ENCODE measurements at places on chromosomes 5 and 9.

DNA sequence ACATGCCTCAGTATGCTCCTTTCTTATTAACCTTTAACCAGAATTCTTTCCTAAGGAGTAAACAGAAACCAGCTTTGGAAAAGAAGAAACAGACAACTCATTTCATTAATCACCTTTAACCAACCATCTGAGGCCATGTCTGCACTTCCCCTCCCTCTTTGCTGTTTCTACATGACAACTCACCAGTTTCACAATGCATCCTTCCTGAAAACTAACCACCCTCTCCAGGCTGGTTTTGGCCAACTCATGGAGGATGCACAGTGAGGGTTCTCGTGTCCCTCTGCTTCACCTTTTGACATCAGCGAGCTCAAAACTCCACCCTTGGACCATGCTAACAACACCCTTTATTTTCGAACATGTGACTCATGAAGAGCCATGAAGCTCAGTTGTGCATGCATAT, 244.1 kb downstream of the ELAVL2 start:
- DNase-seq, result no peak

DNA sequence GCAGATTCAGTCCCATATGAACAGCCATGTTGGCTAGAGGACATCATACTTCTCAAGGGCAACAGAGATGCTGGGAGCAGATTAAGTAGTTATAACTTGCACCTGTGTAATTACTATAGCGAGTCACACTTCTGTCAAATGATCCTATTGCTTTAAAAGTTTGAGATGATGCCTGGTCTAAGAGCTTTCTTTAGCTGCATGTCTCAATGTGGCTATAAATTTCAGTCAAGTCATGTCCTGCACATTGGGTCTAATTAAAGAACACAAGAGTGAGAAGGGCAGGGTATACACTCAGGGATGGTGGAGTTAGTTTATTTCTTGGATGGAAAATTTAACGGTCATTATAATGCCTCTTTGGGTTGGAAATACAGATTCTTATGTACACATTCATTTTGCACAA, 557.3 kb downstream of the RAB3C start:
- no peak for DNase-seq

GRCh38 chr5:158147227-158147626, 288.3 kb upstream of the CLINT1 start:
- no peak for DNase-seq

DNA sequence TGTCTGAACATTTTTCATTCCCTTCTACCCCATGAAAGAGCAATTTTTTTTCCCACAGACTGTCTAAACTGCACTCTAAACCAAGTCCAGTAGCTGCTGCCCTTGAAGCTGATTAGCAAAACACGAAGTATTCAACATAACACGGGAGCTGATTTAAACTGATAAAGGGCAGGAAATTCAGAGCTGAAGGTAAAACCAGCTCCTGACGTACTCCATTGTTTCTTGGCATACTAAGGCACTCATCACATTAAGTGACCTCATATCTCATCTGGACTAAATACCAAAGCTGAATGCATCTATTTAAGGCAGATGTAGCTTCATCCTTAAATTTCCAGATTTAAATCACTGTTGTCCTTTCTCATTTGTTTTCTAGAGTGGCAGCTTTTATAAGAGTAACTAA, 12.0 kb downstream of the GDF9 start:
- DNase-seq, result no peak

- DNase-seq, result no peak
Observed at GRCh38 chr5:1330847-1331831, 13.8 kb downstream of the CLPTM1L start.

- no peak for DNase-seq
Observed at GRCh38 chr5:174204535-174205313, 159.2 kb downstream of the NSG2 start.

DNA sequence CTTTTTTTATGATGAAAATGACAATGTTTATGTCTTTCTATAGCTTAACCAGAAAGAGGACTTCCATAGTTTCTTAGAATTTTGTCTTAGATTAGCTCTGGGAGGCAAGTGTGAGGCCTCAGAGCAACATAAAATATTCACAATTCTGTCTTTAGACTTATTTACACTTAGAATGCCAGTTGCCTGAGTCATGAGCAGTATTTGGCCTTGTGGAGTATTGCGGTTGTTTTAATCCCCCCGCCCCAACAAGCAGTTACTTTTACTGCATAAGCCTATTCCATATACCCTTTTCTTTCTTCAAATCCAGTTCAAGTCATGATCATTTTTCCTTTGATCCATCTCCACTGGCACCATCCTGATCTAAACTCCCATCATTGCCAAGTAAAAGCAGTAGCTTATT, 198.0 kb upstream of the EGFLAM start:
- DNase-seq, result no peak

DNA sequence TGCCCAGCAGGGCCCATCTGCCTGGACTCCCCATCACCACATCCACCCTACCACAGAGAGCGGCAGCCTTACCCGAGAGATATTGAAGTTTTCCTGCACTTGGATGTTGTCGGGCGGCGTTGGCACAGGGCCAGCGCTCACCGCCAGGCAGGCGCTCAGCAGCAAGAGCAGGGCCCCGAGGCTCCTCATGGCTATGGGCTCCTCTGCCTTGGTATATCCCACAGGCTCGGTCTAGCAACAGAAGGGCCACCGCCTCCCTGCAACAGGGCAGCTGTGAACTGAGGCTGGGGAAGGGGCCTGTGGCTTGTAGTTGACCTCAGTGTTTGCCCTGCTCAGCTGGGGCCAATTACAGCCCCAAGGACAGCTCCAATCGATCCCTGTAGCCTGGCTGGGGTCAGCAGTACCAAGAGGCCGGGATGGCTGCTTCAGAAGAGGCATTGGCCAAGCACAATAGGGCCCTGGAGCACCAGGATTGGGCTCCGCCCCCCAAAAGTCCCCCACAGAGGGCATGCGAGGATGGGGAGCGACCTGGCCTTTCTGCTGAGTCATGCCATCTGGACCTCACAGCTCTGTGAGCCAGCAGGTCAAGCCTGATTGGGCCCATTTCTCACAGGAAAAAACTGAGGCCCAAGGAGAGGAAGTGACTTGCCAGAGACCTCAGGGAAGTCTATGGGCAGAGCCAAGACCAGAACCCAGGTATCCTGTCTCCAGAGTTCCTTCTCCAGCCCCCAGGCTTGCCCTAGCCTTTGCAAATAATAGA, at the start of gene AMBP:
Gene AMBP, minus strand, starts transcription at position 280 of the 760 bp plus-strand sequence. Its CDS starts 91 bp downstream, at position 189.
- no peak for DNase-seq

- DNase-seq, result no peak
Observed at GRCh38 chr5:171945066-171945465, 61.4 kb downstream of the FBXW11 start.

DNA sequence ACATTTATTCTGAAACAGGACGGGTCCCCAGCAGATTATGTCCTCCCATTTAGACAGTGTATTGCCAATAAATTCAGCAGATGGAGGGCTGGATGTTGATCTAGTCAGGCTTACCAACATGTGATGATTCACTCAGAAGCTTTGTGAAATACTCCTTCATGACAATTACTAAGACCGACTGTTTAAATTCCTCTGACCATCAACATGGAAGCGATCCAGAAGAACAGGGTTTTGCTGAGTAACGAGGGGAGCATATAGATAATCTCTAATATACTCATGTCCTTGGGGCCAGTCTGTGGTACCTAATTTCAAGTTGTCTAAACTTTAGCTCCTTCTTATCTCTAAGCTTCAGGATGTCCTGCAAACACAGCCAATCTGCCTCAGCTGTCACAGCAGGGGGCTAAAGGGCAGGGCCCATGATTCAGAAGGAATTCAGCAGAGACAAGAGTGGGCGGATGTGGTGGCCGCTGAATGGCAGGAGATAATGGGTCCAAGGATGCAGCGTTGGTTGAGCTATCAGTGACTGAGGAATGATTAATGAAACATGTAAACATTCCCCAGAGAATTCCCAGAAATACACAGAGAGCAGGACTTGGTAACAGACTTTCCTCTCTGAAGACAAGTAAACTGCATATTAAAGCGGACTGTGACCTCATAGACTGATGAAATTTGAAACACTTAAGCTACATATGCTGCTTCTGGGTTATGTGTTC, 109.4 kb downstream of the ANKRD55 start:
- DNase-seq, result no peak

DNA sequence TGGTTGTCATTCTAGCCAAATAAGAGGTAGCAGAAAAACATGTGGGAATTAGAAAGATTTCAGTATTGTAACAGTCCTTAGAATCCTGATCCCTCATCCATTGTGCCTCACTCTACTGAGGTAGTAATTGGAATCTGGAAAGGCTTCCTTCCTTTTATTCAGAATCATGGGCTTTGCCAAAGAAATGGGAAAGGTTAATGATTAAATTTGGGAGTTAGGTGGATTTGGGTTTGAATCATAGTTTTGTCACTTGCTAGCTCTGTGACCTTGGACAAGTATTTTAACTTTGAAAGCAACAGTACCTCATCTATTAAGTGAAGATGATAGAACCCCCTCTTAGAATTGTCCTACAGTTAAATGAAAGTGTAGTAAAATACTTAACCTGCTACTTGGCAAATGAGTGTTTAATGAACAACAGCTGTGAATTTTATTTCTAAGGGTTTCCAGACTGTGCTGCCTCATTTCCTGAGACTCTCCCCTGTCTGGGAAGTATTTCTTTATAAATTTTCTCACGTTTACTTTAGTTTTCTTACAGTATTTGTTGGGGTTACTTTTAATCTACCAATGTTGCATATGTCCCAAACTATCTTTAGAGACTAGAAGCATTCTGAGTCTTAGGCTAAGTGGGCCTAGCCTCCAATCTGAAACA, 11.7 kb downstream of the SPDL1 start:
- no peak for DNase-seq

- DNase-seq, result no peak
Observed at GRCh38 chr9:135596211-135596610, 34.7 kb downstream of the PAEP start.

DNA sequence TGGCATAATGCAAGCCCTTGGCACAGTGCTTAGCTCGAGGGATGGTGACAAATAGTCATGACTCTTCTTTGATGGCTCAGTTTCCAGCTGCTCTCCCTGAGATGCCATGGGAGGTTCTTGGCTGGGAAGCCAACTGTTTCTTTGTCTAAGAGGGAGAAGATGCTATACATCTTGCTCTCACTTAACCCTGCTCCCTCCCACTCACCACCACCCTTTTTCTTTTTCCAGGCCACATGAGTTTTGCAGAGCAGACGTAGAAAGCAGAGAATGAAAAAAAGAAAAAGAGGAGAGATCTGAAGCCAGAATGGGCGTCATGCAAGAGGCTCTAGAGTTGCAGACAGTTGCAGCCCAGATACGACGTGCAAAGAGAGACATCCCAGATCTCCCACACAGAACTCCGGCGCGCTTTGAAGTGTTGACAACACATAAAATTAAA, 160.5 kb downstream of the FGF18 start:
- no peak for DNase-seq

DNA sequence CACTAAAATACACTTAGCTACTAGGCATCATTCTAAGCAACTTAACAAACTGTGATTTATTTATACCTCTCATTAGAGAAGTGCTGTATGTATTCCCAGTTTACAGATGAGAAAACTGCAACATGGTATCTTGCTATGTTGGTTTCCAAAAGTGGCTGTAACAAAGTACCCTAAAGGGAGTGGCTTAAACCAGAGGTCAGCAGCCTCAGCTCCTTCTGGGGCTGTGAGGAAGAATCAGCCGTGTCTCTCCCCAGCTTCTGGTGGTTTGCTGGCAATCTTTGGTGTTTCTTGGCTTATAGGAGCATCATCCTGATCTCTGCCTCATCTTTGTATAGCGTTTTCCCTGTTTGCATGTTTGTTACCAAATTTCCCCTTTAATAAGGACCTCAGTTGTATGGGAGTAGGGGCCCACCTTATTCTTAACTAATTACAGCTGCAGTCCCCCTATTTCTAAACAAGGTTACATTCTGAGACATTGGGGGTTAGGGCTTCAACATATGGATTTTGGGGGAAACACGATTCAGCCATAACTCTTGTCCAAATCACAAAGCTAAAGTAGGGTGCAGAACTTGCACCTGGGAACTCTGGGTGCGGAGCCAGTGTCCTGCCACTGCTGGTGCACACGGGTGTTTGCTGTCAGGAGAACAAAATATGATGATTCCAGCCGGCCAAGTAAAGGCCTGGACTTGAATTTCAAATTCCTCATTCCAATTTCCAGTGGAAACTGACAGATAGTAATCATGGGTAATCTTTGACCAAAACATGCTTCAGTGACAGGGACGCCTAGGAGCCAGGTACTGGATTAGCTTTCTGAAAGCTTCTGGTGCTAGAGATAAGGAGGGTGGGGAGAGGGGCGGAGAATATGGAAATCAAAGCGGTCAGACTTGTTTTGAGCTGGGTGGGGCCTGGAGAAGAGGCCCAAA, 43.3 kb downstream of the RAI14 start:
- no peak for DNase-seq

GRCh38 chr5:561408-561807, 37.2 kb upstream of the SLC9A3 start:
- no peak for DNase-seq

DNA sequence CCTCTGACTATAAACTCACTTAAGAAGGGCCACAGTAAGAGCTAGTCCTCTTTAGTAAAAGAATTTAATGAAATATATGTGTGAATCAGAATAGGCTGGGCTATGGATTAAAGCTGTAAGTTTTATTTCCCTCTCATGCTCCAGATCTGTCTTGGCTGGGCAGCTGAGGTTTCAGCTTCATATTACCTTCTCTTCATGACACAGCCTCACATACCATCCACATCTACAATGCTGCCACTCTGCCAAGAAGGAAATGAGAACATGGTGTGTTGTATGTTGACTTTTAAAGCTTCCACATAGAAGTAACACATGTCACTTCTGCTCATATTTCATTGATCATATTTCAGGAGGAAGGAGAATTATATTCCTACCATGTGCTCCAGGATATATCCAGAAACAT, 776.0 kb upstream of the ACO1 start:
- DNase-seq, result no peak

DNA sequence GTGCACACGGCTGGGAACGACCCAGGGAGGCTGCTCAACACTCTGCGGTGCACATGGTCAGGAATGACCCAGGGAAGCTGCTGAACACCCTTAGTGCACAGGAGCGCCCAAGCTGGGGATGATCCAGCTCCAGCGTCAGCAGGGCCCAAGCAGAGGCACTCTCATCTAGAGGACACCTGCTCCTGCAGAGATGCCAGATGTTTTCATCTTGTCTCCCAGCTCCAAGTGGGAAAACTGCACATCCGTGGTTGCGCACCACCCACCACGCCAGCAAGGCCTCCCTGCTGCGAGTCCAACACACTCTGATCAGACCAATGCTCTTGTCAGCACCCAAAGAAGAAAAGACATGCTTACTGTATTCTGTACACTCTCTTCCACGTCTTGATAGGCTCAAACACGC, 34.1 kb downstream of the UBE2QL1 start:
- no peak for DNase-seq

DNA sequence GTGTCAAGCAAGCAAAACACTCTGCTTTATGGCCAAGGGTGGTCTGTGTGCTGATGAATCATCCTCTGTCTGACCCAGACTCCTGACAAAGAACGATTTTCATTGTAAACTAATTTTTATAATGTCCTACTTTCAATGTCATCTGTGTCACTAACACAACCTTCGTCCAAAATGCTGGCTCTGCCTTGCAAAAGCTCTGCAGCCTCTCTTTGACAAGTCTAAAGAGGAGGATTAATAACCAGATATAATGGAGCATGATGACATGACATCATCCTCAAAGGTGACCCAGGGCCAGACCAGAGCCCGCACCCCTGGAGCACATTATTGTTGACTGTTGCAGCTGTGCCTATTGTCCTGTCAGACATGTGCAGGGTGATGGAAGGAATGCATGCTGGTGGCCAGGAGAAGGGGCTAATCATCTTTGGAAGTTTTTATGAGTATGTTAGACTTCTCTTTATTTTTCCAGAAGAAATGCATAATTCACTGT, 589.4 kb downstream of the NR2F1-AS1 start:
- DNase-seq, result no peak

GRCh38 chr9:88831713-88832407, 159.4 kb upstream of the S1PR3 start:
- DNase-seq, result no peak

GRCh38 chr5:32736842-32737241, 25.7 kb downstream of the NPR3 start:
- no peak for DNase-seq
